ENCODE measurements at places on chromosomes 4 and X. TPM values are rescaled to one million over a fixed set of nuclear protein-coding genes. Genes with fewer than 3 reads are reported as not detected.

DNA sequence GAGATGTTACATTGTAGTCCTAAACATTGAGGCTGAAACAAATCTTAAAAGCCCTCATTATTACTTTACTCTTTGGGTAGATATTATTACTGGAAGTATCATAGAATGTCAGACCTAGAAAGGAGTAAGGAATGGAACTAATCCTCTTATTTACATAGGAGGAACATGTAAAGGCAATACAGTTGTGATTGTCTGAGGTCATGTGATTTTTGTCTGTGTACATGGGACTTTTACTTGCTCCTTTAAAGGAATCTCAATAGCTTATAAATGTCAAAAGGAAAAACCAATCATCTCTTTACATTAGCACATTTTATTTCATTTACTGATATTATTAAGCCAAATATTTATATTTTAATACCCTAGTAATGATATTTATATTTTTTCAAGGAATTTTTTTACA lies 568.2 kb downstream of the CCSER1 start:
- no peak overlapping the region for H3K4me3 ChIP-seq
- H3K27me3 ChIP-seq = no peaks in the 10 kb centered on the region
- H3K36me3 ChIP-seq = no peaks in the 10 kb centered on the region
- no peaks in the 10 kb centered on the region for H3K4me1 ChIP-seq
- H3K27ac ChIP-seq = no peak overlapping the region
- DNase-seq = no peak

- no peaks in the 10 kb centered on the region for H3K27me3 ChIP-seq
- peaks cover 22% of the 10 kb centered on the region for H3K36me3 ChIP-seq
- H3K4me1 ChIP-seq = peaks cover 51% of the 10 kb centered on the region
- DNase-seq = no peak
Measured at GRCh38 chrX:19794690-19795089, 92.7 kb downstream of the SH3KBP1 start.

DNA sequence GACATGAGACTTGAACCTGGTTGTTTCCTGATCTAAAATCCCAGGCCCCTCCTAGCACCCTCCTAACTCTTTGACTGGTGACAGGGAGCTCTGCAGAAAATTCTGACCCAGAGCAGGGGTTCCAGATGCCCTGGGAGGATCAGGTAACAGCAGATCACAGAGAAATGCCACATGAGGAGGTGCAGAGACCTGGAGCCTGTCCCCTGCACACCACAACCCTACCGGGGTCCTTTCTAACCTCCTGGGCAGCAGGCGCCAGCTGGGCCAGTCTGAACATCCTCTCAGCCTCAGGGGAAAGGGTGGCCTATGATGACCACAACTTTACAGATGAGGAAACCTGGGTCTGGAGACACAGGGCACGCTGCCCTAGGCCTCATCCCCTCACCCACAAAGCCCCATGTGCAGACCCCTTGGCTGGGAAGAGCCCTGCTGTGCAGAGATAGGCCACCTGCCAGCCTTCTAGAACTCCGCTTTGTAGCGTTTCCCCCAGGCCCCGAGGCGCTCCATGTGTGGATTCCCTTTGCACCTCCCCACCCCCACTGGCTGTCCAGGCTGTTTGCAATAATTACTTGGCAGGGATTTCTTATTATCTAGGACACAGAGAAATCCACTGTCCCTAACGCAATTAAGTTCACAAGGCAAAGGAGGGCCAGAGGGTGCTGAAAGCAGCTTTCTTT lies 36.5 kb downstream of the WDR1 start:
- no peaks in the 10 kb centered on the region for H3K4me1 ChIP-seq
- H3K27me3 ChIP-seq = no peaks in the 10 kb centered on the region
- no peak overlapping the region for H3K4me3 ChIP-seq
- H3K27ac ChIP-seq = no peak overlapping the region

- no peak for DNase-seq
- no peak overlapping the region for H3K4me3 ChIP-seq
- H3K4me1 ChIP-seq = no peaks in the 10 kb centered on the region
- H3K27me3 ChIP-seq = no peaks in the 10 kb centered on the region
- no peak overlapping the region for H3K27ac ChIP-seq
Measured at GRCh38 chr4:131644619-131645018, 1504.5 kb upstream of the PCDH10 start.

DNA sequence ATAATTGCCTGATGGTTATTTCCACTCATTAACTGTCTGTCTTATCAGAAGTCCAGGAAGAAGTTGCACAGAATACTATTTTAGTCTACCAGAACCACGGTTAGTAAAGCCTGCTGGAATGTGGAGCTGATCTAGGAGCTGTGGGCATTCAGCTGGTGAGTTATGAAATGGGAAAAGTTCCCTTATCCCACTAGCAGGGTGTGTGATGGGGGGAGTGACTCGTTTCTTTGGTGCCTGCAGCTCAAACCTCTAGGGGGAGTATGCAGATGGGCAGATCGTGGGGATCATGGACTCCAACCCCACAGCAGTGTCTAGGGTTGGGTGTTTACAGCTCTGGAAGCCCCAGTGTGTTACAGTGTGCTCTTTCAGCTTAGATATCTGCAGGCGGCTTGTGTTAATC lies 305.7 kb upstream of the BOD1L1 start:
- no peaks in the 10 kb centered on the region for H3K4me1 ChIP-seq
- no peak for DNase-seq
- H3K27me3 ChIP-seq = no peaks in the 10 kb centered on the region
- no peak overlapping the region for H3K27ac ChIP-seq
- no peaks in the 10 kb centered on the region for H3K36me3 ChIP-seq

VCX gene
- total RNA-seq = not detected

SLC49A3 gene
- total RNA-seq = 0.22 TPM
